ENCODE measurements at places on chromosomes 6 and 20.

GRCh38 chr6:169251371-169251802 is 2.3 kb downstream of the THBS2 start:
- no peak for ATAC-seq

- no peak for ATAC-seq
Measured at GRCh38 chr6:9938801-9939200, 476.1 kb downstream of the TFAP2A start.

DNA sequence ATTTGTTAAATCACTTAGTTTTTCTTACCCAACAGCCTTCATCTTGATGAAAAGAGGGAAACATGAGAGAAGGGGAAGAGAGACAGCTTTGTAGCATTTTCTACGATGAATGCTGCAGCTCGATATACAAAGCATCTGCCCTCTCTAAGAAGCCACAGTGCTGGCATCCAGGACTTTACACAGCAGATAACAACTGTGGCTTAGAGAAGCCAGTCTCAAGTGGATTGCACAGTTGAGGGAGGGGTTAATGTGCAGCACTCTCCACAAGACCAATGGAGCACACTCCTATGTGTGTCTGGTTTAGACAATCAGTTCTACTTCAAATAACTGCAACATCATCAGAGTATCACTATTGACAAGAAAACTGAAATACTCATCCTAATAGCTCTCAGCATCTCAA is 5.8 kb downstream of the C6orf120 start:
- ATAC-seq: no peak

- no peak for ATAC-seq
Measured at GRCh38 chr6:11682561-11682975, 96.0 kb downstream of the ADTRP start.

- no peak for ATAC-seq
Measured at GRCh38 chr20:45246109-45246508, 8.3 kb downstream of the SLPI start.

DNA sequence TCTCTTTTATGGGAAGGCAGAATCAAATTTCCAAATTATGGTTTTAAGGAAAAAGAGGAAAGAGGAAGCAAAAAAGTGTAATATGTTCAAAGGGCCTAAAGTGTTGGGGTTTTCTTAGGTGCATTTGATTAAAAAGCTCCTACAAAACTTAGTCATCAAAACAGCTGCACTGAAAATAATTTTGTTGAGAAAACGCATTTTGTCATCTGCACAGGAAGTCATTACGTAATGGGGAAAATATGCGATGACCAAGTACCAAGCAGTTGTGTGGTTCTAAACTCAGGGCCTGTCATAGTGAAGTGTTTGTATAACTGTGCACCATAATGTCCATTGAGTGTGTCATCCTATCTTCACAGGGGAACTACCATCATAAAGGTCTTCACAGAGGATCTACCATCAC is 15.6 kb downstream of the HAO1 start:
- ATAC-seq: no peak

All from esophagus mucosa (tissue), 1 donor.